Thoracic aorta (tissue), 2 donors: ENCODE measurements at places on chromosomes 2 and 18. TPM values are rescaled to one million over a fixed set of nuclear protein-coding genes. Genes with fewer than 3 reads are reported as not detected.
A peak's percentile ranks its signal among the peaks of the same experiment; 100 is the strongest.

DNA sequence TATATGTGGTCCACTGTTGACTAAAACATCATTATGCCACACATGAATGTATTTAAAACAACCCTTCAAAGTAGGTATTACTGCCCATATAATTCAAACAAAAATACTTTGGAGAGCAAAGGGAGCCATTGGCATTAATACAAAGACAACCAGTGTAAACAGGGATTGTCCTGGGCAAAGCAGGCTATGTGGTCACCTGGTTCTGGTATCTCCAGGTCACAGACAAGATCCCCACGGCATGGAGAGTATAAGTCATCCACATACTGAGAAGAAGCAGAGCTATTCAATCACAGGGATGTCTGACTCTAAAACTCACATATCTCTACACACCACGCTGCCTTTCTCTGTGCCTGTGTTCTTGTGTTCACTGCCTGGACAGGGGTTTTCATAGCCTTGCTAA, 81.4 kb upstream of the BZW1 start:
- no peak overlapping the region for H3K27ac ChIP-seq
- no peaks in the 10 kb centered on the region for H3K4me1 ChIP-seq
- no peak for DNase-seq
- H3K27me3 ChIP-seq = no peaks in the 10 kb centered on the region
- H3K4me3 ChIP-seq = no peak overlapping the region

GRCh38 chr2:241273210-241274020, 42.1 kb downstream of the HDLBP start:
- no peak for DNase-seq
- no peaks in the 10 kb centered on the region for H3K36me3 ChIP-seq
- H3K27me3 ChIP-seq = no peaks in the 10 kb centered on the region
- peak overlapping the region; percentile 97 for H3K4me3 ChIP-seq

The POLE4 gene
- total RNA-seq = 12.8 TPM

The CHST10 gene
- 4.6 TPM for total RNA-seq

The GLI2 gene
- 5.4 TPM for total RNA-seq

- H3K27ac ChIP-seq = no peak overlapping the region
- no peaks in the 10 kb centered on the region for H3K27me3 ChIP-seq
- H3K4me1 ChIP-seq = no peaks in the 10 kb centered on the region
- DNase-seq = no peak
- no peaks in the 10 kb centered on the region for H3K36me3 ChIP-seq
These were observed 122.8 kb downstream of the RAPGEF4 start for GRCh38 chr2:172858473-172858745.

DNA sequence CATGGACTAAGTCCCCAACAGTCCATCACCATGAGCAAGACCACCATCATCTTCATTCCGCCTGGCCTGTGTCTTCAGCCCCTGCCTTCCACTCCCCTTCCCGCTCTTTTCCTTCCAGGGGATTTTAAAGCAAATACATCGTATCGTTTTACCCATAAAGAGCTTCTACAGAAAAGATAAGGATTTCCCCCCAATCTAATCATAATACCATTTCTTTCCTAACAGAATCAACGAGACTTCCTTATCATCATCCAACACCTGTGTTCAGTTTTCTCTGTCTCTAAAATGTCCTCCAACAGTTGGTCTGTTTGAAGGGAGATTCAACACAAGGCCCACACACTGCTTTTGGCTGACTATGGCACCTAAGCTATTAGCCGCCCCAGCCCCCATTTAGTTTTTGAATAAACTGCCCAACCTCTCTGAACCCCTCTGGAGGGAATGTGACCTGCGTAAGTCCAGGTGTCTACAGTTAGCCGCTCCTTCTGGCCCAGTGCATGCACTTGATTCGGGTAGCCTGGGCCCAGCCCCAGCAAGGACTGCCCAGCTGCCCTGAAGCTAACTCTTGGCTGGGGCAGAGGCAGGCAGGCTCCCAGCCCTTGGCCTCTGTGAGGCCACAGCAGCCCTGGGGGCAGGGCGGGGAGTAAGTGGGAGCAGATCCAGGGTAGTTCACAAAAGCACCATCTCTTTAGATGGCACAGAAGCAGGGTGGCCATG, 25.3 kb upstream of the SEMA4C start:
- no peaks in the 10 kb centered on the region for H3K36me3 ChIP-seq
- no peak overlapping the region for H3K4me3 ChIP-seq
- no peak for DNase-seq
- no peaks in the 10 kb centered on the region for H3K27me3 ChIP-seq

DNA sequence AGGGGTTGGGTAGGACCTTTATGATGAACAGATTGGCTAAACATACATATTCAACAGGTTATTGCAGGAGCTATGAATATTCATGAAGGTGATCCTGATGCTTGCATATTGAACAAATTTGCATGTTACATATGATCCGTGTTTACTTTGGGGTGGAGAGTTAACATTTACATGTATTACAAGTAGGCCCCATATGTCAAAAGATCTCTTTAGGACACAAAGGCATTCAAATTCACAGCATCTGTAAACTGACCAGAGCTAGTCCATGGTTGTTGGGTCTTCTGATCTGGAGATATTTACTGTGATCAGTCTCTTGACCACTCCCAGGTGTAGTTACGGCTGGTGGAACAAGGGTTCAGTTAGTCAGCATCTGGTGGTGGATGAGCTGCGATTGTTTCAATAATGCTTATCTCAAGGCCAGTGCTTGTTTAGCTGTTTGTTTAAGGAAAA, 80.4 kb downstream of the PMAIP1 start:
- DNase-seq = no peak
- no peak overlapping the region for H3K27ac ChIP-seq
- H3K27me3 ChIP-seq = no peaks in the 10 kb centered on the region
- H3K4me1 ChIP-seq = no peaks in the 10 kb centered on the region
- H3K36me3 ChIP-seq = no peaks in the 10 kb centered on the region

The RAB17 gene
- 6.5 TPM for total RNA-seq

The GCG gene
- total RNA-seq = not detected

DNA sequence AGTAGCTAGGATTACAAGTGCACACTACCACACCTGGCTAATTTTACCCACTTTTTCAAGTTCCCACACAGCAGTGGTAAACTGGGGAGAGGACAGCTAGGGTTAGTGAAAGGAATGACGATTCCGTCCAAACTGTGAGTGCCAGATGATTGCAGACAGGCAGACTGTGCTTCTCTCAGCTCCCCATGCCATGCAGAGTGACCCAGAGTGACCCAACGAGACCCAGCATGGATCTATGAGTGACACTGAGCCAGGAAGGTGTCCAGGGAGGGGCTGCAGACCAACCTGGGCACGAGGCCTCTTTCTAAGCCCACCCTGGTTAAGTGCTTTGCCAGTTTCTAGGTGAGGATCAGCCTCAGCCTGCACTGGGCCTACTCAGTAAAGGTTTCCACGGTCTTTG, 7.7 kb upstream of the KLF11 start:
- no peaks in the 10 kb centered on the region for H3K27me3 ChIP-seq
- peaks cover 23% of the 10 kb centered on the region for H3K4me1 ChIP-seq
- no peak overlapping the region for H3K4me3 ChIP-seq
- H3K36me3 ChIP-seq = no peaks in the 10 kb centered on the region
- peak overlapping the region; percentile 81 for H3K27ac ChIP-seq

- no peak for DNase-seq
- no peaks in the 10 kb centered on the region for H3K27me3 ChIP-seq
- no peak overlapping the region for H3K27ac ChIP-seq
These were observed 8.1 kb upstream of the CXCR4 start for GRCh38 chr2:136126021-136126420.

The IL18R1 gene
- 9.3 TPM for total RNA-seq

- DNase-seq = no peak
- H3K36me3 ChIP-seq = no peaks in the 10 kb centered on the region
- no peak overlapping the region for H3K27ac ChIP-seq
- no peaks in the 10 kb centered on the region for H3K4me1 ChIP-seq
- no peak overlapping the region for H3K4me3 ChIP-seq
- no peaks in the 10 kb centered on the region for H3K27me3 ChIP-seq
These were observed 170.2 kb upstream of the SMAD2 start for GRCh38 chr18:48100651-48101165.

DNA sequence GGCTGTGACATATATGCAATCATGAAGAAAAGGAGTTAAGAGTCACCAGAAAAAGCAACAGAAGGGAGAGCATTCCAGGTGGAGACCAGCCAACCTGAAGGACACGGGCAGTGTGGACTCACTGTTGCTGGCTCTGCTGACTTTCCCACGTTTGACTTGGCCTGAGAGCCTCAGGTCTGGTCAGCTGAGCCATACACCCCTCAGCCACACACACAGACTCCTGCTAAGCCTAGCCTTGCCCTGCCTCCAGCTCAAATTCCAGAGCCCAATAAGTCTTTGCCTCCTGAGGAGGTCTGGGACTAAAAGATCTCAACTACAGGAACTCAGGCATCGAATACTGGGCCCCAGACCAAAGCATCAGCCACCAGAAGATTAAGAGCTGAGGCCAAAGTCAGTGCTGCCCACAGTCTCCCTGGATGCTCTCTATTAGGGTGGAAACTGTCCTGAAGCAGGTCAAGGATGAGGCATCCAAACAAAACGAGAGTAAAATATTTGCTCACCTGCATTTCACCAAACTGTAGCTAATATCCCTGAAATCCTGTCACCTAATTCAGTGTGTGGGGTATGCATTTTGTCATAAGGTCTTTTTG, 23.3 kb downstream of the CACNB4 start:
- H3K36me3 ChIP-seq = no peaks in the 10 kb centered on the region
- no peak overlapping the region for H3K4me3 ChIP-seq
- peak overlapping the region; percentile 22 for H3K27ac ChIP-seq
- no peaks in the 10 kb centered on the region for H3K27me3 ChIP-seq

The DAPL1 gene
- not detected for total RNA-seq

GRCh38 chr18:48639772-48640432, 101.1 kb downstream of the CTIF start:
- DNase-seq = no peak
- H3K27ac ChIP-seq = no peak overlapping the region
- H3K27me3 ChIP-seq = no peaks in the 10 kb centered on the region
- H3K4me3 ChIP-seq = no peak overlapping the region

DNA sequence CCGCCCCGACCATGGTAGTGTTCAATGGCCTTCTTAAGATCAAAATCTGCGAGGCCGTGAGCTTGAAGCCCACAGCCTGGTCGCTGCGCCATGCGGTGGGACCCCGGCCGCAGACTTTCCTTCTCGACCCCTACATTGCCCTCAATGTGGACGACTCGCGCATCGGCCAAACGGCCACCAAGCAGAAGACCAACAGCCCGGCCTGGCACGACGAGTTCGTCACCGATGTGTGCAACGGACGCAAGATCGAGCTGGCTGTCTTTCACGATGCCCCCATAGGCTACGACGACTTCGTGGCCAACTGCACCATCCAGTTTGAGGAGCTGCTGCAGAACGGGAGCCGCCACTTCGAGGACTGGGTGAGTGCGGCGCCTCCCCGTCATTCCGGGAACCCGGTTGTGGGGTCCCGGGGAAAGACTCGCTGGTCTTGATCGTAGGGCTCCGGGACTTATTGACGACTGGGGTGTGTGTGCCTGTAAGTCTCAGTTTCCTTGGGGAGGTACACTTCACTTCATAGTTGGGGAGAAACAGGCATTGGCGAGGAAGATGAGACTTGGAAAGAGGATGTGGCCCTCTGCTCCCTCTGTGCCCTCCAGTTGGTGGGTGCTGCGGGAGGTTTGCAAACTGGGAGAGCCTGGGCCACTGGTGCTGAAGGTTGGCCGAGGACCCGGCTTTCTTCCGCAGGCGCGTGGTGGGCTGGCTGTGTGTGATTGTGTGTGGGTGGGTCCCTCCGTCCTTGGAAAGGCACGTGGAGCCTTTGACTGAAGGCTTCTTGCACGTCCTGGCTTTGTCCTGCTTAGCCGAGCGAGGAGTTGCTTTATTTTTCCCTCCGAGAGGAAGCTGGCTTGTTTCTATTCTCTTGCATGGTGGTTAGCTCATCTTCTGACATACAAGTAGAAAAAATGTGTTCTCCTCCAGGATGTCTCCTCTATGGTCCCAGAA, 886 bp downstream of the PRKCE start:
- H3K36me3 ChIP-seq = no peaks in the 10 kb centered on the region
- H3K4me1 ChIP-seq = peaks cover 24% of the 10 kb centered on the region
- H3K4me3 ChIP-seq = peak overlapping the region; percentile 91
- no peaks in the 10 kb centered on the region for H3K27me3 ChIP-seq
- no peak for DNase-seq

The MARCO gene
- 10.4 TPM for total RNA-seq

The ACTG2 gene
- 325 TPM for total RNA-seq

DNA sequence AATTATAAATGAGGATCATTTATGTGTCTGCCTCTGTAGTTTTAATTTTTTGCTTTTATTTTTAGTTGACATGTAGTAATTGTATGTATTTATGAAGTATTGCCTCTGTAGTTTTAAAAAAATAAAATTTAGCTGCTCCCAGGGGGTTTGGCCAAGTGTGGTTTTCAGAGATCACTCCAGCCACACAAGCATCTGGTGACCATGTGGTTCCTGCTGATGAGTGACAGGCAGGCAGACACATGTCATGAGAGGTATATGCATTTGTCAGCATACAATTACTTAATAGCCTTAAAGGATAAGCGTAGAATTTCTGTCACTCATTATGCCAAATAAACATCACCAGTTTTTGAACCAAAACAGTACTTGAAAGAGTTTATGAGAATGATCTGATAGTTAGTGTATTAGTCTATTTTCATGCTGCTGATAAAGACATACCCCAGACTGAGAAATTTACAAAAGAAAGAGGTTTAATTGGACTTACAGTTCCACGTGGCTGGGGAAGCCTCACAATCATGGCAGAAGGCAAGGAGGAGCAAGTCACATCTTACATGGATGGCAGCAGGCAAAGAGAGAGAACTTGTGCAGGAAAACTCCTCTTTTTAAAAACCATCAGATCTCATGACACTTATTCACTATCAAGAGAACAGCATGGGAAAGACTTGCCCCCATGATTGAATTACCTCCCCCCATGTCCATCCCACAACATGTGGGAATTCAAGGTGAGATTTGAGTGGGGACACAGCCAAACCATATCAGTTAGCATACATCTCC, 29.6 kb downstream of the MREG start:
- H3K27ac ChIP-seq = no peak overlapping the region
- H3K4me3 ChIP-seq = no peak overlapping the region
- H3K27me3 ChIP-seq = no peaks in the 10 kb centered on the region
- no peaks in the 10 kb centered on the region for H3K36me3 ChIP-seq
